ENCODE measurements at places on chromosomes 2 and 18.

DNA sequence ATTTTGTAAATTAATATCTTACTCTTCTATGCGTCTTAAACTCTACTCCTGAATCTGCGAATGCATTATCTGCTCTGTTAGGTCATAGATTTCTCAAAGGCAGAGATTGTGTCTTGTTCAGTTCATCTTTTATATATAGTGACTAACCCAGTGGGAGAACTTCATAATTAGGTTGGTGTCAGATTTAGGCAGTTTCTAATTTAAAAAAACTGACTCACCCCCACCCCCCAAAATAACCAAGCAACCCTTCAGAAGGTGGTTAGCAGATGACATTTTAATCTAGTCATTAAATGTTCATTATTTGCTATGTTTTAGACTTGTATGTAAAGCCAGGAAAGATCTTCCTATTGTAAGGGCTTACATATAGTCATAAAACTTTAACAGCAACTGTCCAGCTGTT lies 10.4 kb downstream of the SERPINB12 start:
- DNase-seq: no peak

DNA sequence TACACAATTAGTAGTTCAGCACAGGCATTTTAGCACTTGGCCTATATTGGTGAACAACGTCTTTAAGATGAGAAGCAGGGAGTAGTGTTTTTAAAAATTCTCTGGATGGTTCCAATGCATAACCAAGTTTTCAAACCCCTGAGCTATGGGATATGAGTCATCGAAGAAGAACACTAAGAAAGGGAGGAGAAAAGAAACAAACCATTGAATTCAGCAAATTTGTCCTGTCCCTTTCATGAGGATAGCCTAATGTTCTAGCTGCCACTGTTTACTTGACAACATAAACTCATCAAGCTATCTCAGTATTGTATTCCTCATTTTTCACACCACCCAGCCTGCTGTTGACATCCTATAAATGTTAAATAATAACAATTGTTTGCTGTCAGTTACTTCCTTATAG lies 158.0 kb downstream of the BARD1 start:
- no peak for DNase-seq

DNA sequence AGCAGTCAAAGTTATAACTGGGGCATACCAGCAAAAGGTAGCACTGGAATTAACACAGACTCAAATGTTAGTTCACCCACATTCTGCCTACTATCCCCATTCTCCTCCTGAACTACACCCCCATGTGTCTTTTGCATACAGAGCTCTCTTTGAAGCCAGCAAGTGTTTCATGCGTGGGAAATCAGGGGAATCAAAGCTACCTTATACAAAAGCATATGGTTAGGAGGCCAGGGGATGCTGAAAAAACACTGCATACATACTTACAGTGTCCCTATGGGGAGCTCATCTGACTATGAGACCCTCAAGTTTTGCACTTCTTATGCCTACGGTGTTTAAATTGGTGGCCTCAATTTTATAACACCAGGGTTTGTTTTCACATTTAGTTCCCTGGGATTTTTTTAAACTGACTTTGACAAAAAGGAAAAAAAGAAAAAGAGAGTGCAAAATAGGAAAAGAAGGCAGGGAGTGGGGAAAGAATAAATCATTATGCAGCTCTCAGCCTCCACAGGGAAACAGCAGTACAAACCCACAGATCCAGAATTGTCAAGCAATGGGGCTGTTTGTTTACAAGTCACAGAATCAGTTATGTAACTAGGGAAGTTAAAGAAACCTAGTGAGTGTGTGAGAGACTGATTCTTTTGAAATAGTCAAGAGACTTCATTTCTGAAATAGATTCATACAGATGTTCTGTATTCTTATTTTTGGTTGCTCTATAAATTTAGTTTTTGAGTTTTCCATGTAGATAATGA lies 20.1 kb upstream of the PPP3R1 start:
- no peak for DNase-seq

DNA sequence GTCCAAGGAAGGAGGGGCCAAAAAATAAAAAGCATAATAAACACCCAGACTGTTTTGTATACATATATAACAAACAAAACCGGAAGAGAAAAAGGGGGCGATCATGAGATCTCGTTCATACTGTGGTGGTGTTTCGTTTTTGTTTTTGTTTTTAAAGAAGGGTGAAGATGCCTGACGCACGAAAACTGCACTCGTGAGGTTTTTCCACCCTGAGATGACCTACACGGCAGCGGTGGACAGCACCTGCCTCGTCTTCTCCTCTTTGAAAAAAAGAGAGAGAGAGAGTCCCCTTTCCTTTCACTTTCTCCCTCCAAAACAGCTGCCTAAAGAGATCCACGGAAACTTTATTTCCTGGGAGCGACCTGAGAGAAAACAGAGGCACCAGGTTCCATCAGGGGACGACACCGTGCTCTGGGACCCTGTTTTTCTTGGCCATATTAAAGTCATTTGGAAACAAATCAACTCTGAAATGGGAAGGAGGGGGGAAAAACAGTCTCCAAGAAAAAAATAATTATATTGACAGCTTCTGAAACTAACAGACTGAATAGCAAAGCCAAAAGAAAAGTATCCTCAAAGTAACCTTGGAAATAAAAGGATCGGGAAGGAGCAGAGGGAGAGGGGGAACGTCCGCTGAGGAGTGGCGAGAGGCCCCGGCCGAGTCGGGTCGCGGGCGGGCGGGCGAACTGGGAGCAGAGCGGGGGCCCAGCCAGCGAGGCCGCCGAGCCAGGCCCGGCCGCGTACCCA lies 3.5 kb downstream of the POU3F3 start:
- no peak for DNase-seq

DNA sequence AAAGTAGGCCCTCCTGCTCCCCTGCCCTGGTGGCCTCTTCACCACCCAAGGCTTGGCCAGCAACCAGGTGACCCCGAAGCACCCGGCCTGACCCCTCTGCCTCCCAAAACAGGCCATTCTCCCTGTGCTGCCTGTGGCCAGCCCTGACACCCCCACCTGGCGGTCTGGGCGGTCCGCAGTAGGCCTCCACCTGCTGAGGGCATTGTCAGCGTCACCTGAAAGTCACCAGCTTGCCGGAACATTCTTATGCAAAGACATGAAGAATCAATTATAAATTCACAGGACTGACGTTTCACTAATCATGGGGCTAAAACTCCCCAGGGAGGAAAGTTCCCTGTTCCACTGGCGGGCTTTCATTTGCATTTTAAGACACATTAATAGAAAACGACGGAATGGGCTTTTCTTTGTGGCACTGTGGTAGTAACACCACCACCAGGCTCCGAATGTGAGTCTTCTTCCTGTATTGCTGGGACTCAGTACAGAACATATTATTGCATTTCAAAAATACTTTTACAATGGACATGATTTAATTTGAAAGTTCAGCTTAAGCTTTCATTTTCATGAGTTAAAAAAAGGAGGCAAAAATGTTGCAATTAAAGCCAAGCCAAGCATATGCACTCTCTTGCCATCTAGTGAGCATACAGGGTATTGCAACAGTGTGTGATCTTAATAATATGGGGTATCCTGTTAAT lies 57.4 kb downstream of the ADI1 start:
- DNase-seq: no peak

DNA sequence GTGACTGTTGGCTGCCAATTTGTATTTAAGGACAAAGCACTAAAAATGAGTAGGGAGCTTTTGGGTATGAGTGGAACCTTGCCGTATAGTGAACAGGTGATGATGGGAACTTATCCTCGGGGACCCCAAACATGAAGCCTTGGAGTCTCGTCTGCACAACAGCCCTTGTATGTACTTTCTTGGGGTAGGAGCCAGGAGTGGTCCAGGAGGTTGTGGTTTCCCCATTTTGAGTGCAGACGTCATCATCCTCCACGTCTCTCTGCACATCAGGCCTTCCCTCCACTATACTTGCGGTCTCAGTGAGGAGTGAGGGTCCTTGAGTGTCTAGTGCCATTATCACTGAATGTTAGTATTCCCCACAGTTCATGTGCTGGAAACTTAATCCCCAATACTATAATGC lies 101.5 kb upstream of the HS6ST1 start:
- DNase-seq: no peak

- DNase-seq: no peak
These were observed 9.0 kb downstream of the PRKAG3 start for GRCh38 chr2:218822622-218823021.

GRCh38 chr2:159175182-159175581 lies 111.3 kb downstream of the WDSUB1 start:
- no peak for DNase-seq

- DNase-seq: no peak
These were observed 17.5 kb downstream of the GPR55 start for GRCh38 chr2:230907361-230908091.

GRCh38 chr18:51029378-51029693 lies 677 bp upstream of the SMAD4 start:
- no peak for DNase-seq

DNA sequence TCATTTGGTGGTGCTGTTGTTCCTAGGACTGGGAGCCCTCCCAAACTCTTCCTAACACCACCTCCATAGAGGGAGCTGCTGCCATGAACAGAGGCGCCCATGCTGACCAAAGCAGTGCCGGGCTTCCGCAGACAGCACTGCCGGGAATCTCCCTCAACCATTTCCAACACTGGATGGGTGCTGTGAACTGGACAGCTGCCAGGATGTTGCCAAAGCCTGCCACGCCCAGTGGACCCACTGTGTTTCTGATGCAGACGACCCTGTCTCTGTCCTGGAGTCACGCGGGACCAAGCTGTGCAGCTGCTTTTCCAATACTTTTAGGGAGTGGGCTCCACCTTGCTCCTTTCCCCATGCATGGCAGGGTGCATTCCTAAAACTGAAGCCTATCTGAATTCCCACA lies 16.9 kb upstream of the GNAL start:
- no peak for DNase-seq

DNA sequence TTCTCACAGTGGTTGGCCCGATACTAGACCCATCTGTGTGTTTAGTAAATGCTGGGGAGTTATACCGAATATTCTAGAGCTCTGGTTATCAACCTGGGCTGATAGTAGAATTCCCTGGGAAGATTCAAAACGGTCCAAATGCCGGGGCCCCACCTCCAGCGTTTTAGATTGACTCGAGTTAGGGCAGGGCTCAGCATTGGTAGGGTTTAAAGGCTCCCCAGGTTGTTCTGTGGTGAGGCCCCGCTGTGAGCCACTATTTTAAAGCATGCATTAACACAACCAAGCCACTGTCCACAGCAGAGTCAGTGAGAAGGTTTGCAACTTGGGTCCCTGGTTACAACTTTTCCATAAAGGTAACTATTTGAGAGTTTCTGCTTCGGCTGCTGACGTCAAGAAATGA lies 73.6 kb downstream of the DYSF start:
- DNase-seq: no peak

DNA sequence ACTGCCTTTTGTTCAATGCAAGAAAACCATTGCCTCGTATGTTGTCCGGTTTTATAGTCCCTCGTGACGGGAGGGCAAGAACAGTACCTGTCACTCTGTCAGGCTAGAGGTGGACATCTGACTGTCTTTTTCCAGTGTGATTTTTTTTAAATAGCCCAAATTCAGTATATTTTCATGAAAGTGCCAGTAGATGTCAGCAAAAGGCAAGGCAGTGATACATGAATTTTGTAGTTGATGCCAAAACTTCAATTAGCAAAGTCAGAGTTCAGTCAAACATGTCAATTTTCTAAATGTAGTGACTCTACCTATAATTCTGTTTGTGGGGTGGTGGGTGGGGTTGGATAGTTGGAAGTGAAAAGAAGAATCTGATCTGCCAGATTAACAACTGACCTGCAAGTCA lies 296.0 kb upstream of the MC4R start:
- no peak for DNase-seq

GRCh38 chr18:50231621-50232020 lies 34.7 kb downstream of the CFAP53 start:
- no peak for DNase-seq

DNA sequence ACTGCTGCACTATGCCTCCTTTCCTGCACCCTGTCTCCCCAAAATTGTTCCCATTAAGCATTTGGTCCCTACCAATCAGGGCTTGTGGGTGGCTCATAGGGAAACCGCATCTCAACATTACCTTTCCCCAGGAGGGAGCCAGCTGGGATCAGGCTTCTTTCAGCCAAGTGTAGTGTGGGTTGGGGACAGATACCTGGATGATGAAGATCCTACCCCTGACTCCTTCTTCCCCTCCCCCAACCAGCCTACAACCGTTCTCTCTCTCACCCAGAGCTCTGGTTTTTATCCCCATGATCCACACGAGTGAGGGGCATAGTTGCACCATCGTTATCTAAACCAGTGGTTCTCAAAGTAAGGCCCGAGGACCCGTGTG lies 40.0 kb downstream of the ACOXL start:
- DNase-seq: no peak

- DNase-seq: no peak
These were observed 74.6 kb upstream of the ZNF804A start for GRCh38 chr2:184523732-184524131.

GRCh38 chr2:43161650-43162510 lies 64.5 kb downstream of the ZFP36L2 start:
- no peak for DNase-seq

GRCh38 chr2:216349366-216349765 lies 22.9 kb downstream of the MARCHF4 start:
- DNase-seq: no peak

DNA sequence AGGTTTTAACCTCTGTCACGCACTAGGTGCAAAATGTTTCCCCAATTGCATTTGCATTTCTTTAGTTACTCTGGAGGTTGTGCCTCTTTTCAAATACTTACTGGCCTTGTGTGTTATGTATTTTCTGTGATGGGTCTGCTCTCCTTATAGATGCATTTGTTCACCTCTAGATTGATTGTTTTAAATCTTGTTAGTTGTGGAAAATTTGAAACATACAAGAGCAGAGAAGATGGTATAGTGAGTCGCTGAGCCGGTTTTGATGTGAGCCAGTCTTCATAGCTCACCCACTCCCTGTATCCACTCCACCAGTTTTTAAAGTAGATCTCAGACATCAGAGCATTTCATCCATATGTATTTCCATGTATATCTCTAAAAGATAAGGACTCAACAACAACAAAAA lies 6.5 kb downstream of the IMP4 start:
- no peak for DNase-seq

- DNase-seq: no peak
These were observed 240.2 kb downstream of the CYP26B1 start for GRCh38 chr2:71907503-71907902.

DNA sequence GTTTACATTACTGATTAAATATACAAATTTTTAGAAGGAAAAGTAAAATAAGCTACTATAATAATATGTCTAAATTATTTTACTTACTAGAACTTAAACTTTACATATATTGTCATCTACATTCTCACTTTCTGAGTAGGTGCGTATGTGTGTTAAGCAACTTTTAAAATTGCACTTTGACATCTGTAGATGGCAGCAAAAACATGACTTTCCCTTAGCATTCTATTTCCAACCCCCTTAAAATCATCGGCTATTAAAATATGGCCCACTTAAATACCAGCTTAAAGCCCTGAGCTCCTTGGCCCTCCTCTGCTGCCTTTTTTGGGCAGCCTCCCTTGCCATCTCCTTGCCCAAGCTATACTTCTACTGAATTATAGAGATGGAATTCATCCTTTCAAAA lies 78.0 kb downstream of the UPP2 start:
- DNase-seq: no peak

- DNase-seq: no peak
These were observed 5.0 kb upstream of the OTOS start for GRCh38 chr2:240145461-240145860.
